Activated CD8-positive, alpha-beta memory T cell treated with anti-CD3 and anti-CD28 coated beads for 1 hour (primary cell): ENCODE measurements at places on chromosomes 13 and 19.

GRCh38 chr13:44679597-44679996 lies 103.5 kb upstream of the TSC22D1 start:
- DNase-seq = no peak

GRCh38 chr13:41428155-41428554 lies 29.2 kb upstream of the RGCC start:
- peak; percentile 16 for DNase-seq

GRCh38 chr13:82634946-82635345 lies 1247.3 kb downstream of the SLITRK1 start:
- DNase-seq = no peak

DNA sequence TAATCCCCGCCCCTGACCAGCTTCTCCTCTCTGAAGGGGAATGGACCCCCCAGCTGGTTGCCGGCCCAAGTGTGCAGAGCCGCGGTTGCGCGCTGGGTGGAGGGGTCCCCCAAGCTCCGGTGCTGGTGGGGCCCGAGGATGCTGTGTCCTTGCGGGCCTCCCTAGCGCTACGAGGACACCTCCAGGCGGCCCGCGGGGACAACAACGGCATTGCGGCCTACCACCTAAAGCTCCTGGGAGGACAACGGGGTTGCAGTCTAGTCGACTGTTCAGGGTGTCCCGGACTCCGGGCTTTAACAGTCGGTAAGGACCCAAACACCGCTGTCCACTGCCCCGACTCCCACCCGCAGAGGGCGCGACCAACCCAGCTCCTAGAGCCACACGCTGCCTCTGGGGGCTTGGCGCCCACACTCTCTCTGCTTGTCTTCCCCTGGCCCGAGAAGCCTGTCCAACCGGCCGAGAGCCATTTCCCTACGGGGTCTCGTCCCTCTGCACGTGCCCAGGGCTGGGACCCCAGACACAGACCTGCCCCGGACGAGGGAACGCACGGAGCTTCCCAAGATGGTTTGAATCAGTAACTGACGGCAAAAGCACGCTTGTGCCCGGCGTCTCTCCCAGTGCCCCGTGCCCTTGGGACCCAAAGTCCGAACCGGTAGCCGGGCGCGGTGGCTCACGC lies 927 bp upstream of the SDHAF1 start:
- DNase-seq = no peak

- DNase-seq = no peak
These were observed 135.7 kb downstream of the DNAJC15 start for GRCh38 chr13:43159026-43159461.

DNA sequence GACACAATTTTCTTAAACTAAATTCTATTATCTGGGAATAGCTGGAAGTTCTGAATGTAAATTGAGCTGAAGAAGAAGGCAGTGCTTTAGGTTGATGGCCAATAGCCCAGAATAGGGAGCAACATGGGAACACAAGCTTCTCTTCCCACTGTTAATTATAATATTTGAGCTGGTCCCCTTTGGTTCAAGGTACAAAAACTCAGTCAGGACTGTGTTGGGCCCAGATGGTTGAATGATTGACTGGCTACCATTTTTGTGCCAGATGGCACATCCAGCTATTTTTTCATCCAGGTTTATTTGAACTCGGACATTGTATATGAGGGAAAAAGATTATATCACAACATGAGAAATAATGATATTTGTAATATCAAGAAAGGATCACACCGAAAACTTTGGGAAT lies 458.9 kb downstream of the SLITRK1 start:
- no peak for DNase-seq
